NCI-H1417 treated with DMSO at 0.1 percent for 48 hours (cell line): ENCODE measurements at places on chromosomes 3 and 15.

DNA sequence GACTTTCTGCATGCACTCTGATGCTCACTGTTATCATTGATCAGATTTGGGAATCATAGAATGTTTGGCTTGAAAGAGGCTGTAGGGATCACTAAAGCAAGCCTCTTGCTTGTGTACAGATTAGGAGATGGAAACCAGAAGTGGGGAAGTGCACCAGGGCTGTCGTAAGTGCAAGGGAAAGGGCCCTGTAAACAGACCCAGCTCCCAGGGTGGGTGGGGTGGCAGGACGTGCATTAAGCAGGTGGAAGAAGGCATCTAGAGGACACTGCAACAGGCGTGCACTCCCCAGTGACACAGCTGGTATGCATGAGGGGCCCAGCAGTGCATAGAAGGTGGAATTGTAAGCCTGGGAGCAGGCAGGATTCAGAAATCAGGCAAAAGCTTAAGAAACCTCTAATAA is 58.0 kb upstream of the SLC7A14 start:
- no peak for DNase-seq

- no peak for DNase-seq
These were observed 691 bp upstream of the HDGFL3 start for GRCh38 chr15:83208367-83208661.

- no peak for DNase-seq
These were observed 53.6 kb downstream of the ABHD2 start for GRCh38 chr15:89141885-89142284.

- no peak for DNase-seq
These were observed 30.5 kb downstream of the NEO1 start for GRCh38 chr15:73082812-73083211.

DNA sequence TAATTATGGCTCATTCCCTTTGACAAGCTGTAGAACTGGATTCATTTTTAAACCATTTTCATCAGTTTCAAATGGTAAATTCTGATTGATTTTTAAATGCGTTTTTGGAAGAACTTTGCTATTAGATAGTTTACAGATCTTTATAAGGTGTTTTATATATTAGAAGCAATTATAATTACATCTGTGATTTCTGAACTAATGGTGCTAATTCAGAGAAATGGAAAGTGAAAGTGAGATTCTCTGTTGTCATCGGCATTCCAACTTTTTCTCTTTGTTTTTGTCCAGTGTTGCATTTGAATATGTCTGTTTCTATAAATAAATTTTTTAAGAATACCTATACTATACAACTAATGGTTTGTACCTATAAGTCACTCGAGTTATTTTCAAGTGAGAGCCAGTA is 62.7 kb downstream of the PXYLP1 start:
- no peak for DNase-seq

DNA sequence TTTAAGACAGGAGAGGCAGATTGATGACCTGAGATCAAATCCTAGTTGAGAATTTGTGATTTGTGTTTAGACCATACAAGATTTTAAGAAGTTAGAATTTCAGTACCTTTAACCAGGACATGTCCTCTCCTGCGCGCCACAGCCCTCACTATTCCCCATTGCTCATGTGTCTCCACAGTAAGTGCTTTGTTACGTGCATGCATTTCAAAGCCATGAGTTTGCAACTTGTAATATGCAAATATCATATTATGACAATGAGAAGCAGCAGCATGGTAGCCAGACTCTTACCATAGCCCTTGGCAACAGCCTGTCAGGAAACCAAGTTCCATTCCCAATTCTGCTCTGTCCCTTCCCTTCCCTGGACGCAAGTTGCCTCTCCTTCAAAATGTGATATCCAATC is 73.3 kb upstream of the ATP13A5 start:
- no peak for DNase-seq

GRCh38 chr15:45481135-45481534 is 41.4 kb downstream of the SLC30A4 start:
- no peak for DNase-seq

GRCh38 chr3:183638101-183638852 is 2.9 kb downstream of the KLHL24 start:
- no peak for DNase-seq

GRCh38 chr15:43975326-43975725 is 148.5 kb downstream of the WDR76 start:
- DNase-seq, result no peak

DNA sequence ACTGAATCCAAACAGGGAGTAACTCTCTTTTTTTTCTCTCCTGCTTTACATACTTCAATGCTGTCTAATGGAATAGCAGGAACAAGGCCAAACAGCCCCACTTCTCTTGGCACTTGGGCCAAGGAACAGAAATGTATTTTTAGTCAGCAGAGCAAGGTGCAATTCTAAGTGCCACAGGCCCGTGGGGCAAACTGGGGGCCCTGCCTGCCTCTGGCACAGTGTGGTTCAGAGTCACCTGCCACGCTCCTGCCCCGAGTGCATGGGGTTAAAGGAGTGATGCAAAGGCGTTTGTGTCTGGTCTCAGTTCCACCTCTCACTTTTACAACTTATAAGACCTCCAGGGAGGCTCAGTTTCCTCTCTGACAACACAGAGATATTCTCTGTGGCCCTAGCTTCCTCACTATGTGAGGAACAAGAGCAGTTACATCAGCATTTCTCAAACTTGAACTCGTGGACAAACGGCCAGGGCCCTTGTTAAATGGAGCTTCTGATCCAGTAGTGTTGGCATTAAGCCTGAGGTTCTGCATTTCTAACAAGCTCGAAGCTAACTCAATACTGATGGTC is 51.3 kb downstream of the LRIG1 start:
- DNase-seq, result no peak

DNA sequence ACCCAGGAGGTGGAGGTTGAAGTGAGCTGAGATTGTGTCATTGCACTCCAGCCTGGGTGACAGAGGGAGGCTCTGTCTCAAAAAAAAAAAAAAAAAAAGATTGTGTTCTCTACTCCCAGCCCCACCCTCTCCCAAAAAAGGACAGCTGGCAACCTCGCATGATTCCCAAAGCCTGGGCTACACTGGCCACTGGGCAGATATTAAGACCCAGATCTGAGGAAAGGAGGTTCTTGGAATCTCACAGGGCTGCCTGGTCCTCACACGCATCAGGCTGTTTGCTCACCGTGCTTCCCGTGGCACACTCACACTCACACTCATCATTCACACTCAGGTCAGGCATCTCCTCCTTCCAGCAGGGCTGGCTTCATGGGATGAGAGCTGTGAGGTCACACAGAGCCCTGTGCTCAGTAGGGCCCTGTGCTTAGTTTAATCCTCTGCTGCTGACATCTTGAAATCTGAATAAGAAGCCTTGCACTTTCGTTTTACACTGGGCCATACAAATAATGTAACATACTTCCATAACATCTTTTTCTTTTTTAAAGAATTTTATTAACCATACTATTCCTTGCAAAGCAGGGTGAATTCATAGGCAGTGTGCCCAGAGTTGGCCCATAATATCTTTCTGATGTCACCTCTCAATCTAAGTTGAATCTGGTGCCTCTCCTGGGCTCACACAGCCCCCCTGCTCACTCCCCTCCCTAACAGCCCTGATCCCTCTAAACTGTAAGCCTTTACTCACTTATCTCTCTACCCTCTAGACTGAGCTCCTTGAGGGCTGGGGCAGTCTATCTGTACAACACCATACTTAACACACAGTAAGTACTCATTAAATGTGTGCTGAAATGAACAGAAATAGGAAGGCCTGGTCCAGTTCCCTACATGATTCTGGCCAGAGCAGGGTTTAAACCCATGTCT is 50.2 kb upstream of the C15orf39 start:
- no peak for DNase-seq

GRCh38 chr15:28919201-28919635 is 33.4 kb downstream of the APBA2 start:
- DNase-seq, result no peak

DNA sequence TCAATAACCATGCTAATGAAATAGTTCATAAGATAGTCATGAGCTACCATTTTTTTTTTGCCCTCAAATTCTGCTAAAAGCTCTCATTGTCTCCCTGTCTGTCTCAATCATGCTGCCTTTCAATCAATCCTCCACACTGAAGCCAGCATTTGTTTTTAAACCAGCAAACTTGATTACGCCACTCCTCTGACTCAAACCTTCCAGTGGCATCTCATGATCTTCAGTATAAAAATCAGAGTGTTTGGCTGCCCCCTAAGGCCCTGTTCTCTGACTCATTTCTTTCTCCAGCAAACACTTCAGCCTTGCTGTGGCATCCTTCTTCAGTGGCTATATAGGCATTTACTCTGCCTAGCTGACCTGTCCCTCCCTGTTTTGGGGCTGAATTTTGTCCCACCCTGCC is 36.0 kb upstream of the EOMES start:
- DNase-seq, result no peak

- no peak for DNase-seq
These were observed 58.1 kb upstream of the USP3 start for GRCh38 chr15:63446255-63446654.

DNA sequence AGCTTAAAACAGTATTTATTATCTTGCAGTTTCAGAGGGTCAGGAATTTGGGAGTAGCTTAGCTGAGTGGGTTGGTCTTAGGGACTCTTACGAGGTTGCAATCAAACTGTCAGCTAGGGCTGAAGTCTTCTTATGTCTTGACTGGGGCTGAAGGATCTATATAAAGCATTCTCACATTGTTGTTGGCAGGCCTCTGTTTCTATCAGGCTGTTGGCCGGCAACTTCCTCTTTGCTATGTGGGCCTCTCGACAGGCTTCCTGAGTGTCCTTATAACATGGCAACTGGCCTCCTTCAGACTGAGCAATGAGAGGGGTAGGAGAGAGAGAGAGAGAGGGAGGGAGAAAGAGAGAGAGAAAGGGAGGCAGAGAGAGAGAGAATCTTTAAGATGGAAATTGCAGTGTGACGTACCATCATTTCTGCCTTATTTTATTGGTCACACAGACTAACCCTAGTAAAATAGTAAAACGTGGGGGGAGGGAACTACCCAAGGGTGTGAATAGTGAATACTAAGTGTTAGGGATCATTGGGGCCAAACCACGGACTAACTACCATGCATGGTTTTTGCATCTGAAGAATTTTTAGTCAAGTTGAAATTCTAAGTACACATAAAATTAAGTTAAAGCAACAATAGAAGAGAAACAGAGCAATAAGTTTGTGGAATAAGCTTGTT is 16.1 kb downstream of the FGF7 start:
- no peak for DNase-seq

DNA sequence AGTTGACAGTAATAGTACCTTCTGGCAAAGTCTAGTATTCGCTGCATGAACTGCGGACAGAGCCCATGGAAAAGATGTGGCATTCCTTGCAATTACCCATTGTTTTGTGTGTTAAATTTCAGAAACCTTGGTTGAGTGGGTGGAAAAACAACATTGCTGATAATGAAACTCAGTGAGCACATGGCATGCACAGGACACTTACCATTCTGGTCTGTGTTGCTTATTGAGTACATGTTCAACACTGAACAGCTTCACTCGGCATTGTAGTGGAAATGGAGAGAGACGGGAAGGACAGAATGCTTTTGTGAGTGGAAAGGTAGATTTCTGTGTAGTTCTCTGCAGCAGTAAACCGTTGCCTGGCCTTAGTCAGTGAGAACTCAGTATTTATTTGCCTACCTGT is 165.3 kb downstream of the FNDC3B start:
- no peak for DNase-seq

DNA sequence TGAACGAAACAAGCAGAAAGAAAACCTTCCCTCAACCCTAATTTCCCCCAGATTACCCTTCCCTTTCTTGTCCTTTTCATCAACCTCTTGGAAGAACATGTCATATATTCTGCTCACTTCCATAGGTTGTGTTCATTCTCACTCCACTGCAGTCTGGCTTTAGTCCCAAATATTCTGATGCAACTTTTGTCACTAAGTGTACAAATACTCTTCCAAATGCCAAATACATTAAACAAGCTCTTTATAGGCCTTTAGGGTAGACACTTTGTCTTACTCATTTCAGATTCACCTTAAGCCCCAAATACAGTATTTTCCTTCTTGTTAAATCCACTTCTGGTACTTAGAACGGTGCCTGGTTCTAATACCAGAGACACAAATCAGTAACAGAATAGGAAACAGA is 406.5 kb upstream of the CDIN1 start:
- no peak for DNase-seq

- no peak for DNase-seq
These were observed 28.7 kb upstream of the ARIH1 start for GRCh38 chr15:72445426-72445825.

DNA sequence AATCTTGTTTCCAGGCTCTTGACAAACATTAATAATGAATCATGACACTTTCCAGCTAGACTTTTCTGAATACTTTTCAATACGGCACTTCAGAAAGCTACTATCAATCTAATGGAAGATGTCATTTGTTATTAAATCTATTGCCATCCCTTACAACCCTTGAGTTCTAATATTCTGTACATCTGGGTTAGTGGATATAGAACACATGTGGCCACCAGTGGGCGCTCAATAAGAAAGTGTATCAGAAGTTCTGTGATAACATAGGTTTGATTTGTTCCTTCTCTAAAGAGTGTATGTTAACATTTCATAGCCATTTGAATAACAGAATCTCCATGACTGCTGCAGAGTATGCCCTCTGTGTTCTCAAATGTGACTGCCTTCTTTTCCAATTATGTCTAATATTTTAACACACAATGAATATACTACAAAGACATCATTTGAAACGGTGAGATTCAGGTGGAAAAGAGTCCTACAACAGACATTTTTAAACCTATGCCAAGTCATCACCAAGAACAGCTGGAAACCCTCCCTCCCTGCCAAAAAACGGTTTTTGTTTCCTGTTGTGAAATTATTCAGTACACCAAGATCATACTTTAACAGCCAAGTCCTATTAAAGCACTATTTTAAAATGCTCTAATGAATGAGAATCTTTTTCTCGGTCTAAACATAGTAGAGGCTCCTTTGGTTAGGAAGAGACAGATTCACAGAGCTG is 22.2 kb downstream of the ALDH1A2 start:
- no peak for DNase-seq

- DNase-seq, result no peak
These were observed 94.4 kb downstream of the DTWD1 start for GRCh38 chr15:49715211-49715610.

DNA sequence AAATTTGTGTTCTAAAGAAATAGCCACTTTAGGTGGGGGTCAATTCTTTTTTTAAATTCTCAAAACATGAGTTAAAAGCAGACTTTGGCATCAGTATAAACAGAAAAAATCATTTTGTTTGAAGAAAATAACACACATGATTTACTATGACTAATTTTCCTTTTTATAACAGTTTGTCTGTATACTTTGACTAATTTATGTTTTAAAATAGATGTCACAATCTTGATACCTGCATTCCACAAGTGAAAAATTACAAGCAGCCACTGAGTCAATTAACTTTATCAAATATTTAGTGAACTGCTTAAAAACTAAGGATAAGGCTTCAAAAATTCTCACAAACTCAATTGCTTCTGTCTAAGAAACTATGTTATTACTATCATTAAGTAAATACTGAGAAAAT is 235.0 kb downstream of the TBC1D5 start:
- no peak for DNase-seq

- DNase-seq, result no peak
These were observed 5.4 kb downstream of the PCBP4 start for GRCh38 chr3:51961602-51962569.

DNA sequence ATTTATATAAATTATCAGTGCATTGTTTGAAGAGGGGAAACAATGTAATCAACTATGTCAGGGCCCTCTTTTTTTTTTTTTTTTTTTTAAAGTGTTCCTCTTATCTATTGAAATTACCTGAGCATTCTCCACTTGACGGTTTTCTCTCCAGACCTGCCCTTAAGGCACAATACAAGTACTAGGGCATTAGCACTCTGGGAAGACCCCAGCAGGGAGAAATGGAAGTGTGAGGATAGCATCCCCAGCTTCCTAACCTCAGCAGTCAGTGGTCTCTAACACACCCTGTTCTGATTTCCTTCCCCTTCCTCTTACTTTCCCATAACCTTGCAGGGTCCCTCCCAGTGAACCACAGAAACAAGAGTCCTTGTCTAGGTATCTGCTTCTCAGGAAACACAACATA is 458.3 kb upstream of the ARL6 start:
- DNase-seq, result no peak
